ENCODE measurements at places on chromosomes 2 and 18. TPM values are rescaled to one million over a fixed set of nuclear protein-coding genes. Genes with fewer than 3 reads are reported as not detected.

Gene SCYGR4
- polyA plus RNA-seq, result not detected

Gene C2orf80
- not detected for polyA plus RNA-seq

Gene UGT1A9
- polyA plus RNA-seq, result not detected

Gene IFIH1
- polyA plus RNA-seq, result 13.1 TPM

Gene GAREM2
- polyA plus RNA-seq, result 0.14 TPM

Gene ALPI
- not detected for polyA plus RNA-seq

Gene CNGA3
- polyA plus RNA-seq, result not detected

Gene EMILIN1
- polyA plus RNA-seq, result 0.35 TPM

All from CD4-positive, alpha-beta memory T cell (primary cell).